ENCODE measurements at places on chromosomes 7 and 10. TPM values are rescaled to one million over a fixed set of nuclear protein-coding genes. Genes with fewer than 3 reads are reported as not detected.

RPEL1 gene
- 0.07 TPM for total RNA-seq

CACNB2 gene
- not detected for total RNA-seq

LAMB4 gene
- 0.11 TPM for total RNA-seq

CYP2C9 gene
- not detected for total RNA-seq

TBXAS1 gene
- 15.6 TPM for total RNA-seq

TFR2 gene
- 2.5 TPM for total RNA-seq

TMEM236 gene
- total RNA-seq, result 0.03 TPM

Data from A549 treated with AZD2906 at 1 μM for 4 hours (cell line).